CD4-positive, alpha-beta T cell treated with Interleukin-10 for 1 hour (primary cell): ENCODE measurements at places on chromosomes 1 and 21.

GRCh38 chr1:43868741-43869067 lies 64.9 kb upstream of the ARTN start:
- DNase-seq: no peak

- no peak for DNase-seq
Observed at GRCh38 chr1:53942127-53942957, 3.2 kb downstream of the IFT25 start.

GRCh38 chr1:52659356-52659755 lies 26.4 kb downstream of the SHISAL2A start:
- no peak for DNase-seq

DNA sequence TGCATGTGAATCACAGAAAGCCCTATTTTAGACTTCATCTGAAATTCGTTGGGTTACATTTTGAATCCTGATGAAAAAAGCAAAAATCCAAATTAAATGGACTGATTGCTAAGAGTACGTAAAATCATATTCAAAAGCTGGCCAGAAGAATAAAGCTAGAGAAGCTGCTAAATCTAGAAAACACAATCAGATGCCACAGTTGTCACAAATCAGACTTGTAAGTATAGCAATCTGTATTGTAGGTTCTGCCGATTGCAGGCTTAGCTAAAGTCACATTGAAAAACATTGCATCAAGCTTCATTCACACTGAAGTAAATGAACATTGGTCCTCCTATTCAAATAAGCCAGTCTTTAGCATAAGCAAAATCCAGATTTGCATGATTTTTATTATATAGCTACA lies 235.1 kb upstream of the ST6GALNAC5 start:
- no peak for DNase-seq

GRCh38 chr1:17692645-17693044 lies 62.5 kb upstream of the ACTL8 start:
- no peak for DNase-seq

GRCh38 chr1:233520261-233521191 lies 93.4 kb upstream of the KCNK1 start:
- DNase-seq: no peak

DNA sequence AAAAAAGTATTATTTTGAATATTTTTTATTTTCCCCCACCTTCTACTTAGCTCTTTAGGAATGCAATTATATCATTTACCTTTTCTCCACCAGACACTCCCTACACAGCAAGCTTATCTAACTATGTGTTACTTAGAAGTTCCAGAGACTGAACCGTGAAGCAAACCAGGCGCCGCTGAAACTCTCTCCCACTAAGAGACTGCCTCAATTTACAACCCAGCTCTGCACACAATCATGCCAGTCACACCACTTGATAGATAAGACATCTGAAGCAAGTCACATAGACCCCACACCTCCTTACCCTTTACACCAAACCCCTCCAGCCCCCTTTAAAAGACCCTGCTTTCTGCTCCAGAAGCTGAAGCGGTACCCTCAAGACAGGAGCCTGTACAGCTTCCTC lies 245.5 kb downstream of the S1PR1 start:
- no peak for DNase-seq

DNA sequence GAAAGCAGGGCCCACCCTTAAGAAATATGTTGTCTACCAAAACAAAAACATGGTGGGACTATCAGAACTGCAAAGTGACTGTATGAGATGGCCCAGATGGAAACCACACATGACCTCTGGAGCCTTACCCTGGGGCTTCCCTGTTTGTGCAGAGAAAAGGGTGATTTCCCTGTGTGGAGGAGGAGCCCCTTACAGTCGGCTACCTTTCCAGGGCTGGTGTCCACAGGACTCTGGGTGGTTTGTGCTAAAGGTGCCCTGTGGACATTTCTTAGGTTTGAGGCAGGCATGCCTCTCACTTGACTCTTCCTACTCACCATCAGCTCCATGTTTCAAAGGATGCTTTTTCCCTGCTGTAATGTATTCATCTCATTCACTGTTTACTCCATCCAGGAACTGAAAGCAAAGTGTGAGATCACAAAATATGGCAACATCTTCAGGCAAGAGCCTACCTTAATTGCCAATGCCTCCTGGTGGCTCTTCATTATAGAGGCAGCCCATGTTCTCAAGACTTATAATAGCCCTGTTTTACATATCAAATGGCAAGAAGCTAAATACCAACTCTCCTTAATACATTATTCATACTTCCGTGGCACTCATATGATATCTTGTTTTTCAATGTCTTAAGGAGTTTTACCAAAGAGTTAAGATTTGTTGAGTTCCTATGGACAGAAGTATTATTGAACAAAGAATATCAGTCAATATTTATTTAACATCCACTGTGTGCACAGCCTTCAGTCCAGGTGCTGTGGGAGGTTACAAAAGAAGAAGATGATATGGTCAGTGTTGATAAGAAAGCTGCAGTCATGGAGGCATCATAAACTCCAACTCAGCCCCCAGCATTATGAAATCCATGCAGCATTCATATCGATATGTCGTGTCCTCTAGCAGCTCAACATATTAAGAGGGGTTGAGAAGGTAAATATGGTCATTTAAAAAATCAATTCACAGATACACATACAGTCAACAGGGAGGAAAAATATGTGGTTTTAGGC lies 15.5 kb upstream of the TFF3 start:
- DNase-seq: no peak

DNA sequence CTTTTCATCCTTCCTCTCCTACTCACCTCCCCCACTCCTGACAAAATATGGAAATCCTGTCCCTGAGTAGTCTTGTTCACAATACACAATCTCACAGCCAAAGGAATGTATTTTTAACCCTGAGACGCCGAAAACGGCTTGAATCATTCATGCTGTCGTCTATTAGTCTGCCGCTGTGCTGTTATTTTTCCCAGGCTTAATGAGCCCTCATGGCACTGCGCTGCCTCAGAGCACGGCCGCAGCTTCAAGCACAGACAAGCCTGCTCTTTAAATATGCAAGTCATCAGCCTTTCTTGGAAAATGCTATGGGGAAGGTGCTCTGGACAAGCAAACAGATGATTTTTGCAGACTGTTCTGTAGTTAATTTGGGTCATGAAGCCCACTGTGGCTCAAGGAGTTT lies 302.7 kb downstream of the DISC1 start:
- DNase-seq: no peak

DNA sequence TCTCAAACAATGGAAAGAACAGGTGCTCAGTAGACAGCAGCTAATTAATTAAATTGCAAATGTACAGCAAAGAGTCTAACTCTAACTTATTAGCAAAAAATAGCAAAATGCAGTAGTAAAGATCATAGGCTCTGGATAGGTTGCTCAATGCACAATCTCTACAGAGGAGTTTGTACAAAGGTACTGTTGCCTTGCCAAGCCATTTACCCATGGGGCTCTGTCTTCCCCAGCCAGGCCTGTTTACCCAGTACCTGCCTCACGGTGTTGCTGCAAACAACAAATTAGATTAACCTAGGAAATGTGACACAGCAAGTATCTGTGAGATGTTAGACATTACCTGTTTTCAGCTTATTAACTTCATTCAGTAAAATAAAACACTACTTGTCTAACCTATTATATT lies 222.0 kb downstream of the DENND1B start:
- no peak for DNase-seq

DNA sequence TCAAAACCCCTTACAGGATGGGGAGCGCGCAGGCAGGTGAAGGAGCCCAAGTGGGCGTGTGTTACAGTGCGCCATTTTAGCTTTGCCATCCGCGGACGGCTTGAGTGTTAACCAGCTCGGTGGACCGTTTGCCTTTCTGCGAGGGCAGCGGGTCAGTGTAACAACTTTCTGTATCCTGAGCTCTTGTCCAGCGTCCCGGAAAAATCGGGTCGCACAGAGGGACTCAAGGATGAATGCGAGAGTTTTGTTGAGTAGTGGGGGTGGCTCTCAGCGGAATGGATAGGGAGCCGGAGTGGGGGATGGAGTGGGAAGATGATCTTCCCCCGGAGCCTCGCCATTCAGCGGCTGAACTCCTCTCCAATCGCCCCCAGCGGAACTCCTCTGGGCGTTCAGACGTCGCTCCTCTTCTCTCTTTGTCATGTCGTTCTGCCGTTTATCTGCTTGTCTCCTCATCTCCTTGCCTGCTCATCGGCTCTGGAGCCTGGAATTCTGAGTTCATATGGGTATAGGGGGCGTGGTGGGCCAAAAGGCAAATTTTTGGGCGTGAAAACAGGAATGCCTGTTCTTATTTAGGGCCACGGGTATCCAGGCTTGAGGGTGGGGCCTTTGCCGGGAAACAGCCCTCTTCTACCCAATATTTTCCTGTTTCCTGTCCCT lies 295.4 kb downstream of the CTH start:
- no peak for DNase-seq

GRCh38 chr1:85363521-85363920 lies 87.1 kb upstream of the BCL10 start:
- no peak for DNase-seq

DNA sequence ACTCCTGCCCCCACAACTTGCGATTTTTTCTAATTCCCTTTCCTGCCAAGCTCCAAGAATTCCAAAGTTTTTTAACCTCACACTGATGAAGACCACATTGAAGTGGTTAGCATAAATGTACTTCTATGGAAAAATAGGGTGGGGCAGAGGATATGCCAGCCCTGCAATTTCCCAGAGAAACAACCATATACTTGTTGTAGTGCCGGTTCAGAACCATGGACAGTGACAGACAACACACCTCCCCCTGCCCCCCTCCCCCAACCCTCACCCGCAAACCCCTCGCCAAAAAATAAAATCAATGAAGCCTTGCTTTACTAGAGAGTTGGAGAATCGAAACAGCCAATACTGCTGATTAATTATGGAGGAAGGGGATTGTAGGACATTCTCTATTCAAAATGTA lies 109.5 kb upstream of the GRIK3 start:
- DNase-seq: no peak

DNA sequence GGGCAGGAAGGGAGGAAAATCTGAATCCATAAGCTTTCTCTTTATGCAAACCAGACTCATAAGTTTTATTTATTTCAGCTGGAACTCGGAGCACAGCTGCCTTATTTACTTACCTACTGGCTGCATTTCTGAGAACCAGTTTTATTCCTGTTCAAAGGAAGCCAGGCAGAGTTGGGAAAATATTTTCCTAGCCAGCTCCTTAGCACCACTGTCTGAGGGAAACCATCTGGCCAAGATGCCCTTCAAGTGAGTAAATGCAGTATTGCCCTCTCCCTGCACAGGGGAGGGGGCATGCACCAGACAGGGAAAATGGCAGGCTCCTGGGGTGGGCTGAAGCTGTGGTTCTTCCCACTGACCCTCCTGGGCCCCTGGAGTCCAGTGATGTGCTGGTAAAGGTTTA lies 28.9 kb upstream of the FMOD start:
- no peak for DNase-seq

GRCh38 chr1:19762175-19762779 lies 37.4 kb downstream of the TMCO4 start:
- peak; percentile 27 for DNase-seq

DNA sequence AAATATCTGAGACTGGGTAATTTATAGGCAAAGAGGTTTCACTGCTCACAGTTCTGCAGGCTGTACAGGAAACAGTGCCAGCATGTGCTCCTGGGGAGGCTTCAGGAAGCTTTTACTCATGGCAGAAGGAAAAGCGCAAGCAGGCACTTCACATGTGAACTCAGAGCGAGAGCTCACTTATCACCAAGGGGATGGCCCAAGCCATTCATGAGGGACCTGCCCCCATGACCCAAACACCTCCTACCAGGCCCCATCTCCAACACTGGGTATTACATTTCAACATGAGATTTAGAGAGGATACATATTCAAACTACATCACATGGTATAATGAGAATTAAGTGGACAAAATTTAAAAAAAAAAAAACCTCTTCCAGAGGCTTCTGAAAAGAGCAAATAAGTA lies 13.7 kb downstream of the WASF2 start:
- DNase-seq: no peak

GRCh38 chr1:225765982-225766674 lies 11.5 kb upstream of the SRP9 start:
- no peak for DNase-seq

- no peak for DNase-seq
Observed at GRCh38 chr1:25554886-25555752, 11.7 kb downstream of the LDLRAP1 start.

DNA sequence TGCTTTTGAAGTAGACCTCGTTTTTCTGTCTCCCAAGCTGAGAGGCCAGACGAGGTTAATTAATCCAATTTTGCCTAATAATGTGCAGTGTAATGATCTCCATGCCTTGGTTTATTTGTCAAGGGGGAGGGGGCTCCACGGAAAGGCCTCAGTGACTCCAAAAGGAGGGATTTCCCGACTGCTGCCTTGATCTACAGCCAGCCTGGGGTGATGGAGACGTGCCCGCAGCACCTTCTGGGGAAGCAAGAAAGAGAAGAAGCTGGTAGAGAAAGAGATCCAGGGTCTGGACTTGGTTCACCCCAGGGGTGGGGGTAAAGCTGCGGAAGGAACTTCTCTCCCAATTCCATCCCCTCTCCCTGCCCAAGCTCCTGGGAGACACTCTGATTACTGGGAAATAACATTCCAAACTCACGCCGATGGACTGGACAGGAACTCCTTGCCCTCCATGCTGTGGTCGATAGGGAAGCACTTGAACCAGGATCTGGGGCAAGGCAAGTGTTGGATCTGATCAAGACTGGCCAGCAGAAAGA lies 44.1 kb upstream of the SIM2 start:
- DNase-seq: no peak

DNA sequence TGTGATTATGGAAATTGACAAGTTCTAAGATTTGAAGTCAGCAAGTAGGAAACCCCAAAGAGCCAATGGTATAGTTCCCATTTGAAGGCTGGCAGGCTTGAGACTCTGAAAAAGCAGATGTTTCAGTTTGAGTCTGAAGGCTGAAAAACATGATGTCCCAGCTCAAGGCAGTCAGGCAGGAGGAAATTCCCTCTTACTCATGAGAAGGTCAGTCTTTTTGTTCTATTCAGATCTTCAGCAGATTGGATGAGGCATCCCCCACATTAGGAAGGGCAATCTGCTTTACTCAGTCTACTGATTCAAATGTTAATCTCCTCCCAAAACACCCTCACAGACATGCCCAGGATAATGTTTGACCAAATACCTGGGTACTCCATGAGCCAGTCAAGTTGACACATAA lies 372.5 kb upstream of the ST6GALNAC5 start:
- no peak for DNase-seq

DNA sequence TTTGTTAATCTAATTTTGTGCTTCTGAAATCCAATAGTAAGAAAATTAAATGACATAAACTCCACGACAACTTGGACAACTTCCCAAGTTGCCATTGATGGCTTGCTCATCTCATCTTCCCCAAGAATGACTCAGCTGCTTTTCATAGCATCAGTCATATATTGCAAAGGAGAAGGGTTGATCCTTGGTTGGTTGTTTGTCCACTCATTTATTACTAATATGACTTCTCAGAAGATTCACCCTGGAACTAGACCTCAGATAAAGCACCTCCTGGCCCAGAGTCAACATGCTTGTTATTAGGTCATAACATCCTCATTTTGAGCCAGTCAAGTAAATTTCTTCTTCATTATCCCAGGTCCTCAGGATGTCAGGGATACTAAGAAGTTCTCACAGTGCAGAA lies 2.3 kb upstream of the LCE3D start:
- no peak for DNase-seq
